ENCODE measurements at places on chromosomes 2 and 18.

- DNase-seq: no peak
These were observed 125.5 kb upstream of the REV1 start for GRCh38 chr2:99615247-99615771.

- no peak for DNase-seq
These were observed 64.9 kb downstream of the CHST9 start for GRCh38 chr18:27120246-27120645.

DNA sequence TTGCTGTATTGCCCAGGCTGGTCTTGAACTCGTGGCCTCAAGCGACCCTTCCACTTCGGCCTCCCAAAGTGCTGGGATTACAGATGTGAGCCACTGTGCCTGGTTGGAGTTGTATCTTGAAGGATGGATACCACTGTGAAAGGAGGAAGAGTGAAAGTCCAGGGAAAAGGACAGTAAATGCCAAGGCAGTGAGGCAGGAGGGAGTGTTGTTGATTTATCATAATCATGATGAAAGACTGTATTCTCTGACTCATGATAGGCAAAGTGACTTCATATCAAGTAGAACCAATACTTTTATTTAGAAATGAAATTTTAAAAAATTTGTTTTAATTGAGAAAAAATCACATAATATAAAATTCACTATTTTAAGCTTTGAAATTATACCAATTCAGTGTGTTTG is 162.3 kb downstream of the ARHGAP28 start:
- DNase-seq: no peak

- DNase-seq: no peak
These were observed 3.0 kb downstream of the SLC1A4 start for GRCh38 chr2:64992218-64992617.

- DNase-seq: peak; percentile 86
These were observed 115.4 kb upstream of the CDC42EP3 start for GRCh38 chr2:37786854-37787253.

GRCh38 chr2:137672989-137673552 is 291.2 kb upstream of the HNMT start:
- DNase-seq: no peak

DNA sequence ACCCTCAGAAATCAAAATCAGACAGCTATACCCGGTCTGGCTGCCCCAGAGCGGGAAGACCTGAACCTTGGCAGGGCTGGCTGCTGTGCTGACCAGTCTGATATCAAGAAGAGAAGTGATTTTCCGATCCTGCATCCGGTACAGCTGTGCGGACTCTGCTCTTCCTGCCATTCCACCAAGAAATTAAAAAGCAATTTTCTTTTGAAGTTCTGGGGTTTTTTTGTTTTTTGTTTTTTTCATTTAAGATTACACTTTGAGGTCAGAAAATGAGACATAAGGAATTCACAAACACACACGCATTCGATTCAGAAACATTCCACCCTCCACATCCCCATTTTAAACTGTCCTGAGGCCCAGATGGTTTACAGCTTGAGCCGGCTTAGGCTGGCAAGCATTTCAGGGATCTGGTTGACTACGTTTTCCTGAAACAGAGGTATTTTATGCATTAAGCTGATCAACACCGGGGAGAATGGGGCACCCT is 156.5 kb downstream of the COL6A3 start:
- DNase-seq: no peak

GRCh38 chr2:58739033-58739432 is 497.9 kb upstream of the FANCL start:
- DNase-seq: no peak

DNA sequence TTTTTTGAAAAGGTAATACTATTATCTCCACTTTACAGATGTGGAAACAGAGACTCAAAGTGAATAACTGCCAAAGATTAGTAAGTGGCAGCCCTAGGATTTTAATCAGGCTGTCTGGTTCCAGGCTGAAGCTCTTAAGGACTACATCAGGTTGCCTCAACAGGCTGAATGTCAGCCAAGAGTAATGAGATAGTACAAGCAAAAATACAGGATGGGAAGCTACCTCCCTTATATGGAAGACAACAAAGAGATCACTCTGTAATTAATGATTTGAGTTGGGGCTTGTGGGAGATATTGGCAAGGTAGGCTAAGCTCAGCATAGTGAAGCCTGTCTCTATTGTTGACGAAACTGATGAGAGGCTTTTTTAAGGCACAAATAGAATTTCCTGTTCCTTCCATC is 323.1 kb downstream of the KCNJ3 start:
- DNase-seq: no peak

DNA sequence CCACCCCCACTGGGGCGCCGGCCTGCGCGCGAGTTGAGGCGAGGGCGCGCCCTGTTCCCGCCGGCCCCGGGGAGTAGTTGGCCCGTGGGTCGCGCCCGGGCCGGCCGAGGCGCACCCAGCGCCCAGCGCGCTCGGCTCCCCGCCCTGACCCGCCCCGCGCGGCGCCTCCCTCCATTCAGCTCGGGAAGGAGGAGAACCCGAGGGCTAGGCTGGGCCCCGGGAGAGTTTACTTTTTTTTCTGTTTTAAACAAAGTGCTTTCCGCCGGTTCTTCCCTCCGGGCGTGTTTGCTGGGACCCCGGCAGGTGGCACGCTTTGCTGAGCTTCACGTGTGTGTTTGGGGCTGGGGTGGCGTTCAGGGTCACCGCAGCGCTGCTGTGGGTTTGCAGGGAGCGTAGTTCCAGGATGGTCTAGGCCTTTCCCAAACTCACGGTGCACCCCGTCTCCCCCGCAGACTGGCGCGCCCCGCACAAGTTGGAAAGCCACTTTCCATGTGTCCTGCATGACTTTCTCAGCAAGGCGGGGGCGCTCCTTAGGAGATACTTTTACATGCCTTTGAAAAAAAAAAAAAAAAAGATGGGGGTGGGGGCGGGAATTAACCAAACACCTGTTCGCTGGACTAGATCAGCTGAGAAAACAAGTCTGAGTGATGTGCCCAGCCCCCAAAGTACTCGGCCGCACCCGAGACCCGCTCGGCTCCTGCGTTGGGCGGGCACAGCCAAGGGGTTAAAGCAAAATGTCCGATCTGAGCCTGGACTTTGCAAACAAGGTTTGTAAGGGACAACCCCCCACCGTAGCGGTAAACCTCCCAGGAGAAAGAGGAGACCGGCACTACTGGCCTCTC is 825 bp downstream of the ITGA6 start:
- no peak for DNase-seq

GRCh38 chr2:219907011-219907365 is 279.6 kb downstream of the SLC4A3 start:
- no peak for DNase-seq

- DNase-seq: no peak
These were observed 22.4 kb downstream of the CYP27C1 start for GRCh38 chr2:127197475-127198385.

GRCh38 chr2:218095853-218096252 is 26.8 kb downstream of the RUFY4 start:
- DNase-seq: no peak

DNA sequence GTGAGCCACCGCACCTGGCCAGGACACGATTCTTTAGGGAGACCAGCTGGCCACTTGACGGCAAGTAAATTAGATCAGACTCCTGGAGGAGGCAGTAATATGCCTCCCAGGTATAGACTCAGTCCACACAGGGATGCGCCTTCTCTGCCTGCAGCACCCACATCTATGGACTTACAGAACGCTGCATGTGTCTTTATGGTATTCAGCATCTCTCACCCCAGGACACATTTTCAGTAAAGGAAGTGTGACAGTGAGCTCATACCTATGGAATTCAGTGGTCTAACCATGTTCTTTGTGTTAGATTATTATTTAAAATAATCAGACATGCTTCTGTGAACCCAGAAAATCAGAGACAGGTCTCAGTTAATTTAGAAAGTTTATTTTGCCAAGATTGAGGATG is 5.9 kb upstream of the NARS1 start:
- DNase-seq: no peak

- DNase-seq: no peak
These were observed 3.1 kb upstream of the CIB4 start for GRCh38 chr2:26644188-26644835.

DNA sequence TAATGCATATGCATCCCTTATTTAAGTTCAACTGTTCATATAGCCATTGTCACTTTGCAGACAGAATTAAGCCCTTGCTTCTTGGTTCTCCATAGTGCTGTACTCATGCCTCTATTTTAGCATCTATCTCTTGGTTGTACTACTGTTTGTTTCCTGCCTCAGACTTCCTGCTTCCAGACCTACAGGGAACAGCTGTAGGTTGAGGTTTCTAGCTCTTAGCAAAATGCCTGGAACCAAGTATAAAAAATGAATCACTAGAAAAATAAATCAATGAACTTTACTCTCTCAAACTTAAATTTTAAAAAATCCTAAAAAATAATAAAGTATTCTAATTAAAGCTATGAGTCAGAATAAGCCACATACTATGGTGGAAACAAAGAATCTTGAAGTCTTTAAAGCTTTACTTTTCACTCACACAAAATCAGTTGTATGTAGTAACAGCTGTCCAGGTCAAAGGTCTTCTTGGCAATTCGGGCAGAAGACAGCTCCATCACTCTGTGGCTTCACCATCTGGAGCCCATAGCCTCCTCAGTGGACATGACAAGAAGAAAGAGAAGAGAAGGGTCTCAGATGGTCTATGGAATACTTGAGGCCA is 1228.1 kb upstream of the GYPC start:
- no peak for DNase-seq

DNA sequence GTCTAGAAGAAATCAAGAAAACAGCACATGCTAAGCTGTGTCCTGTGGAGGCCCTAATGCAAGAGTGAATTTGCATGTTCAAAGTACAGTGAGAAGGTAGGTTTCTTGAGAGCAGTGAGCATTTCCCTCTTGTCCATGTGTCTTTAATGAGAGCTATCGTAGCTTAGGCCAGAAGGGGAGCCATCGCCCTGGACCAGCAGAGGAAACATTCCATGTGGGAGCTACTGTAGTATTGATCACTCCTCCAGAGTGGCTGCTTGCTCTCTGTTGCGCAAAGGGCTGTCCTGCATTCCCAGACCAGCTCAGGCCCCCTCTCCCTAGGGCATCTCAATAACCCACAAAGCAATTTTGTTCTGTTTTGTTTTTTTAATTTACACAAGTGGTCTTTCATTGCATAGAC is 950.1 kb downstream of the CNTNAP5 start:
- DNase-seq: no peak

DNA sequence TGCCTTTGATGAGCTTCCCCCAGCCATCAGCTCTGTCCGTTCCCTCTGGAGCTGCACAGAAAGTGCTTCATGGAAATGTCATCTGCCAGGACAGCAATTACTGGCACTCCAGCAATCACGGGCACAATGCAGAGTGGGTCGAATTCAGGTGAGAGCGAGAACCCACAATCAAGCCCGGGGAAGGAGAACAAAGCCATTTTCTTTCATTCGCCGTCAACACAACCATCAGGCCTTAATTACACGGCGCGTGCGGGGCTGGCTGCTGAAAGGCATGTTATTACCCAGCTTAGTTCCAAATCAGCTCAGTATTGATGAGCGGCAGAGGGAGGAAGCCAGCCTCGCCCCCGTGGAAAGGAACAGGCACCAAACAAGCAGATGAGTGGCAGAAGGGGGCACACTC is 143.9 kb downstream of the MYT1L start:
- peak; percentile 79 for DNase-seq

DNA sequence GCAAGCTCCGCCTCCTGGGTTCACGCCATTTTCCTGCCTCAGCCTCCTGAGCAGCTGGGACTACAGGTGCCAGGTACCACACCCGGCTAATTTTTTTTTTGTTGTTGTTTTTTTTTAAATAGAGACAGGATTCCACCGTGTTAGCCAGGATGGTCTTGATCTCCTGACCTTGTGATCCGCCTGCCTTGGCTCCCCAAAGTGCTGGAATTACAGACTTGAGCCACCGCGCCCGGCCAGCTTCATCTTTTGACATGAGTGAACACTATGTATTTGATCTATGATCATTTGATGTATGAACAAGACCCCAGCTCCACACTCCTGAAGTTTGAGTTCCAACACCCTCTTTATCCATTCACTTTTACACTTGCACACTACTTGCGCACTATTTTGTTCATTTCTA is 43.4 kb upstream of the LPIN2 start:
- no peak for DNase-seq

GRCh38 chr18:11148680-11149440 is 509 bp downstream of the PIEZO2 start:
- DNase-seq: no peak

- no peak for DNase-seq
These were observed 63.9 kb downstream of the TMEM131 start for GRCh38 chr2:97931858-97932225.

GRCh38 chr2:197184959-197185586 is 125.5 kb downstream of the ANKRD44 start:
- DNase-seq: no peak

GRCh38 chr2:199602271-199602895 is 144.6 kb upstream of the SATB2 start:
- no peak for DNase-seq

DNA sequence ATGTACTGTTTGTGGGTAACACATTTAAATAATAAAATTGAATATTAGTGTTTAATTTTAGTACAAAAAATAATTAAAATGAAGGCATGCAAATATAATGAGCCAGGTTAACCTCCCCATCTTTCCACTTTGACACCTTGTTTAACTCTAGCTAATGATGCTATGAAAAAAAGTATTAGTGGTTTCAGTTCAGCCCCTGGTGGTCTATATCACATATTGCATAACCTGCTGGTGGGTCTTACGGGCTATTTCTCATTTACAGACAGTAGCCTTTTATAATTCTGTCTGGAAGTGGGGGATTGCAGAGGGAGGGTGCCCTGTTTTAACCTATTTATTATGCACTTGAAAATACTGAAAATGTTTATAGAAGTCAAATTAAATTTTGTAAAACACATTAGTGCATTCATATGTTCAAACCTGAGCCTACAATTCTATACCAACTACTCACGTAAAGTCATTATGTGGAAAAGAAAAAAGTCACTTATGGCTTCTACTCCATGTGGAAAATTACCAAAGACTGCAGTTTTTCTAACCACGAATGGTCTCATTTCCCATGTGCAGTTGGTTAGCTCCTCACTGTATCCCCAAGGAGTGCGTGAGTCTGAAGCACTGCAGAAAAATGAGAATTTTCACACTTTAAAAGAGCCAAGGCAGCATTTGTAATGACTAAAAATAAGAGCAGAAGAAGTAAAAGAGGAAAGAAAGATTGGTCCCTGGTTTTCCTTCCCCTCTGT is 381.0 kb downstream of the MTX2 start:
- DNase-seq: no peak

DNA sequence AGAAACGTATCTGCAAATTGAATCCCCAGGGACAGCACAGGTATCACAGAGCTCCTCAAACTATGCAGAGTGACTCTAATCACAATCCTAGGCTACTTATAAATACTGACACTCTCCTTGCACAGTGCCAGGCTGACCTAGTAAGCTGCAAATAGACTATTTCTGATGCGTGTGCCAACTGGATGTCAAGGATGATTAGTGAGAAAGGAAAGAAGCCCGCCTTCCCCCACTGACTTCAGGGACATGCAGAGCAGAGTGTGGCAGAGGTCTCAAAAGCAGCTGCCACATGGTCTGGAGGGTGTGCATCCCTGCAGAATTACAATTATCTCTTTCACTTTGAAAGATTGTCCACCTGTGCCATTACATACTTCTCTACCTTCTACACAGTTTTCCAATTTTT is 235.6 kb downstream of the CPS1 start:
- DNase-seq: no peak

All from NCI-H1417 treated with DMSO at 0.1 percent for 48 hours (cell line).